ENCODE measurements at places on chromosomes 3 and 15.

GRCh38 chr3:14371573-14372474 lies 30.6 kb upstream of the SLC6A6 start:
- no peak for DNase-seq

GRCh38 chr3:61657689-61658088 lies 96.3 kb downstream of the PTPRG start:
- no peak for DNase-seq

DNA sequence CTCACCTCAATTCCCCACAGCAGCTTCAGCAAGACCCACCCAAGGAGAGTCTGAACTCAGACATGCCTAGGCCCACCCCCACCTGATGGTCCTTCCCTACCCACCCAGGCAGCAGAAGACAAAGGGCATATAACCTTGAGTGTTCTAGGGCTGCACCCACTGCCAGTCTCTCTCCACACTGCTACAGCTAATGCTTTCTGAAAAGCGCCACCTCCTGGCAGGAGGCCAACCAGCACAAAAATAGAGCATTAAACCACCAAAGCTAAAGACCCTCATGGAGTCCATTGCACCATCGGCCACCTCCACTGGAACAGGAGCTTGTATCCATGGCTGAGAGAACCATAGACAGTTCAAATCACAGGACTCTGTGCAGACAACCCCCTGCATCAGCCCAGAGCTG lies 11.3 kb upstream of the RPL39L start:
- DNase-seq: peak; percentile 56

- DNase-seq: no peak
These were observed 38.1 kb downstream of the ZNF589 start for GRCh38 chr3:48278884-48279559.

DNA sequence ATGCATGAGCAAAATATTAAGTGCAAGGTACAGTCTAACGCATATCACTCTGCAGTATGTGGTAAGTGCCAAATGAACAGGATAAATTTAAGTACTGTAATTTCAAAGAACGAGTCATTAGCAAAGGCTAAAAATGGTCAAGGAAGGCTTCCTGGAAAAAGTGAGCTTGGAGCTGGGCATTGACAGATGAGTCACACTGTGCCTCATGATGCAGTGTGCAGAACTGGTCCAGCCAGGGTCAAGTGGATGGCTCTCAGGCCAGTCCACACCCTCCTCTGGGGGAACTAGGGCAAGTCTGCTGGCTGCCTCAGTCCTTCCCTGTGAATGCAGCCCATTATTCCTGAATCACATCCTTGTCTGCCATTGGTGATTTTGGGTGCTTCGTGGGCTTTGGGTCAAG lies 76.3 kb downstream of the CACNA1D start:
- no peak for DNase-seq

GRCh38 chr3:191417457-191417729 lies 43.6 kb upstream of the PYDC2 start:
- DNase-seq: no peak

DNA sequence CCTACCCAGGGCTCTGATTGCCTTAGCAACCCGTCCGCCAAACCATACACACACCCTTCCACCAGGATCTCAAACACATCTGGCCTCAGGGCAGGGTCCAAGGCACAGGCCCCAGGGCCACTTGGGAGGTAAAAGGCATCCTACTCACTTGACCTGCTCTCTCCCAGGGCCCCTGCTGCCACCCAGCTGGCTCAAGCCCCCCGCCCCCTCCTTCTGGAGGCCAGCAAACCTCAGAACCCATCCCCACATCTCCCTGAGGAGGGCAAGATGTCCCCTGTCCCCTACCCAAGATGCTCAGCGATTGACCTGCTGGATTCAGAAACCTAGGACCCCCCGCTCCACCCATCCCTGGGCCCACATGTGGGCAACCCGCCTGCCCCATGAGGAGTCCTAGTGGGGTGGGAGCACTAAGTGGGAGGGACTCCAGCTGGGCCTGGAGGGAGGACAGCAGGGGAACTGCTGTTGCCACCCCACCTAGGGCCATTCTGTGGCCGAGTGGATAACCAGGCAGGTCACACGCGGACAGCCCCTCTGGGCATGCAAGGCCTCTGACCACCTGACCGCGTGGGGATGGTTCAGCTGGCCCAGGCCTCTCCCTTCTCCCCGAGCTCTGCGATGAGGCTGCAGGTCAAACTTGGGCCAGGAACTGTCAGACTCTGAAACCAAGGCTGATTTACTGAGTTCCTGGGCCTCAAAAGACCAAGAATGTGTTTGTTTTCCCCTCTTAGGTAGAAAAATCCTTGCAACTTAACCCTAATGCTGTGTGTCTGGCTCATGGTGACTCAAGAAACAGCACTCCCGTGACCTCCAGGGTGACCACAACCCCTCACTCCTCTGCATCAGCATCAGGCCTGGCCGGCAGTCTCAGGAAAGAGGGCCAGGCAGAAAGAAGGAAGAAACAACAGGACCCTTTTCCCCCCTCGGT lies 4.2 kb downstream of the MFGE8 start:
- DNase-seq: no peak

GRCh38 chr3:116951610-116952009 lies 242.0 kb downstream of the TUSC7 start:
- DNase-seq: no peak

DNA sequence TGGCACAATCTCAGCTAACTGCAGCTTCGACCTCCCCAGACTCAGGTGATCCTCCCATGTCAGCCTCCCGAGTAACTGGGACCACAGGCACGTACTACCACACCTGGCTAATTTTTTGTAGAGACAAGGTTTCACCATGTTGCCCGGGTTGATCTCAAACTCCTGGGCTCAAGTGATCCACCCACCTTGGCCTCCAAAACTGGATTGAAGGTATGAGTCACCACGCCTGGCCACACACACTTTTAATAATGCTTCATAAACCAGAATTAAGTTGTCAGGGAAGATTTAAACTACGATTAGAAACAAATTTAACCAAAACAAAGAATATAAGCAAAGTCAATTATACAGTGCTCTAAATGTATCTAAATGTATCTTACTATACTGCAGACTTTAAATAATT lies 87.5 kb downstream of the LRRFIP2 start:
- no peak for DNase-seq

- DNase-seq: no peak
These were observed 163.9 kb upstream of the SMAD3 start for GRCh38 chr15:66901336-66902100.

- no peak for DNase-seq
These were observed 50.6 kb downstream of the B3GNT5 start for GRCh38 chr3:183303690-183304089.

DNA sequence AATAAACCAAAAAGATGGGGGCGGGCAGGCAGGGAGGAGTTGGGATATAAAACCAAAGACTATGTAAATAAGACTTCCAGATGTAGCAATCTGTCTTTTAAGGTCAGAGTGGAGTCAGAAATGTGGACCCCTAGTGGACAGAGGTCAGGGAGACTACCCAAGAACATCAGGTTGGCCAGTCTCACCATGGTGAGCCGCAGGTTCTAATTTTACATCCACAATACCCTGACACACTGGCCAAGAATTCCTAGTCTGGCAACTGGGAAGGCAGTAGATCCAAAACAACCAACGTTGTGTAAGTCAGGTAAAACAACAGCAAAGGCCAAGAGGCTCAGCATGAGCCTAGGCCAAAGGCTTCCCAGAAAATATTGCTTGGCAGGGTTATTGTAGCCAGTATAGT lies 203.4 kb downstream of the FOXP1 start:
- DNase-seq: no peak

- no peak for DNase-seq
These were observed 85.2 kb downstream of the FILIP1L start for GRCh38 chr3:100029052-100029451.

- DNase-seq: peak; percentile 5
These were observed 140.2 kb upstream of the SKOR1 start for GRCh38 chr15:67685008-67685599.

DNA sequence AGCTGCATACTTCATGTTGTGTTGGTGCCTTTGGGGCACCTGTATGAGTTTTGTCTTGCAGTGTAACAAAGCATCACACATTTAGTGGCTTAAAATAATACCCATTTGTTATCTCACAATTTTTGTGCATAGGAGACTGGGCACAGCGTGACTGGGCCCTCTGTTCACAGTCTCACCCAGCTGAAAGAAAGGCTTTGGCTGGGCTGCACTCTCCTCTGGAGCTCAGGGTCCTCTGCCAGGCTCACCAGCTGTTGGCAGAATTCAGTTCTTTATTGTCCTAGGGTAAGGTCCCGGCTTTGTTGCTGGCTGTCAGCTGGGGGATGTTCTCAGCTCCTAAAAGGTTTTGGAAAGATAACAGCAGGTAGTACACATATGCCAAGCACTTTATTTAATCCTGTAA lies 263.3 kb downstream of the CLSTN2 start:
- no peak for DNase-seq

GRCh38 chr3:127371334-127371733 lies 83.5 kb upstream of the PRR20G start:
- DNase-seq: no peak

DNA sequence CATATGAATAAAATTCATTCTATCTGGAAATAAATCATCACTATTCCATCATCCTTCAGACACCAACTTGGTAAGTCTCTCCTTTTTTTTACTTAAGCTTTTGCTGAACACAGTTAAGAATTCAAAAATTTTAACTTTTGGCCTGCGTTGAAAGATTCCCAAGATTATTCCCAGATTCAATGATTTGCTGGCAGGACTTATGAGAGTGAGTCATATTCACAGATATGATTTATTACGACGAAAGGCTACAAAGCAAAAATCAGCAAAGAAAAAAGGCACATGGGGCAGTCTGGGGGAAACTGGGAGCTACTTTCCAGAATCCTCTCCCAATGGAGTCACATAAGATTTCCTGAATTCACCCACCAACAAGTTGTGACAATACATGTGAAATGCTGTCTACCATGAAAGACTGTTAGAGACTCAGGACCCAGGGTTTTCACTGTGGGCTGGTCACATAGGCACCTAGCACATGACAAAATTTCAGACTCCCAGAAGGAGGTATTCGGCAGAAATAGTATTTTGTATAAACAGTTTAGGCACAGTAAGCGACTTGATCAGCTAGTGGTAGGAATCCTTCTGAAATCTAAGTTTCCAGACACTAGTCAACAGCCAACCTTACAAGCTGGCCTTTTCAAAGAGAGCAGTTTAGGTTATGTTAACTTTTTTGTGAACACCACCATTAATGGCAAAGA lies 82.1 kb downstream of the DLG1 start:
- no peak for DNase-seq

- DNase-seq: no peak
These were observed 465.0 kb downstream of the EPHB1 start for GRCh38 chr3:135260025-135260424.

GRCh38 chr3:148315756-148316155 lies 381.9 kb upstream of the AGTR1 start:
- no peak for DNase-seq

DNA sequence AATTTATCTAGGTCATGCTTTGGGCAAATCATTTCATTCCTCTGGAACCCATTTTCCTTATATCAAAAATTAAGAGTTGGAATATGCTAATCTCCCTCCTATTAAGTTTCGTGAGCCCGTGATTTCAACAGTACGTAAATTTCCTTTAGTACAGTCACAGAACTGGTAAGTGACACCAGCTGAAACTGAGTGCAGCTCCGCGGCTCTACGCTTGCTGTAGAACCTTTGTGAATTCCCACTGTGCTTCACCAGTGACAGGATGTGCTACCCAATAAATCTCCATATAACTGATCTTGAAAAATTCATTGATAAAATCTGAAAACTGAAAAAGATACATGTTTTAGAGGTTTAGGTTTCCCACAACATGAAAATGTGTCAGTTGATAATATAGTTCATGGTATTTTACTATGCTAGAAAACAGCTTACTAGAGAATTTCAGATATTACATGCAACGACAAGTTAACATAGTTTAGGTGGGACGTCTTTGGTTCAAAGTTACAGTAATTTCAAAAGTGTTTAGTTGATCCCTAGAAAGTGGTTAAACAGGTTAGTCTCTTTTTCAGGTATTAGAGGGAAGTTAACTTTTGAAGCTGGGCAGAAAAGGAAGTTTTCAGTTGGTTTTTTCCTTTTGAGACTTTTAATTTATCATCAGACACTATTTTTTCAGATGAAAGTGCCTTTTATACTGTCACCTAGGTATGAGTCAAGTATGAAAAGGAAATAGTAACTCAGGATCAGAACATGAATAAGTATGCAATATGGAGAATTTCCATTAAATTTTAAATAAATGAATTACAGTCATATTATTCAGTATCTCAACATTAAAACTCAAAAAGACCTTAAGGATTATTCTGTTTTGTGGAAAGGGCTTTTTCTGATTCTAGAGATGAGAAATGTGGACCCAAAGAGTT lies 57.0 kb downstream of the PPARG start:
- no peak for DNase-seq

DNA sequence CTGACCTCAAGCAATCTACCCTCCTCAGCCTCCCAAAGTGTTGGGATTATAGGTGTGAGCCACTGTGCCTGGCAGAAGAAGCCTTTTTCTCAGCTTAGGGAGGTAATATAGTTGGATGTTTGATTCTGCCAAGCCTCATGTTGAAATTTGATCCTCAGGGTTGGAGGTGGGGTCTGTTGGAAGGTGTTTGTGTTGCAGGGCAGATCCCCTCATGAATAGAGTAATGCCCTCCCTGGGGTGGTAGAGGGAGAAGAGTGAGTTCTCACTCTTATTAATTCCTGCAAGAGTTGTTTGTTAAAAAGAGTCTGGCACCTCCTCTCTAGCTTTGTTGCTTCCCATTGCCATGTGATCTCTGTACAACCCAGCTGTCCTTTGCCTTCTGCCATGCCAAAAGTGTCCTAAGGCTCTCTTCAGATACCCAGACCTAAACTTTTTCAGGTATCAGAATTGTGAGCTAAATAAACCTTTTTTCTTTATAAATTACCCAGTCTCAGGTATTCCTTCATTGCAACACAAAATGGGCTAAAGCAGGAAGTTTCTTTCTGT lies 16.4 kb downstream of the NECTIN3 start:
- no peak for DNase-seq

- no peak for DNase-seq
These were observed 882.8 kb downstream of the NAALADL2 start for GRCh38 chr3:175741951-175742350.

- DNase-seq: no peak
These were observed 20.3 kb downstream of the NMNAT3 start for GRCh38 chr3:139657434-139657833.

DNA sequence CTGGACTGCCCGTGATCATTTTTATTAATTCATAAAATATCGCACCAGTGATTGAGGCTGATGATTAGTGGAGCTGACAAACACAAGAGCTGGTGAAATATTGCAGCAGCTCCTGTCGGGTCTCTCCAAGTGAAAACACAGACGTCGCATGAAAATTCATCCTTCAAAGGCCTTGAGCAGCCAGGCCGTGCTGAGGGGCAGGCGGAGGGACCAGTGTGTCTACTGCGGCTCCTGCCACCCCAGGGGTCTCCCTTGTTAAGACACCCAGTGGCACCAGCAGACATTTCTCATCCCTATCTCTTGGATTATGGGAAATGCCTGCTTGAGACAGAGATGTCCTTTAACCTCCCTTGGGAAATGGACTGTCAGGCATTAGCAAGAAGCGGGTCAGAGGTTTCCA lies 289.4 kb upstream of the TLE3 start:
- no peak for DNase-seq

All from CD8-positive, alpha-beta memory T cell (primary cell).